ENCODE measurements at places on chromosomes 11 and 22. TPM values are rescaled to one million over a fixed set of nuclear protein-coding genes. Genes with fewer than 3 reads are reported as not detected.

GRCh38 chr22:33519974-33520903 is 400.0 kb downstream of the LARGE1 start:
- DNase-seq = no peak

GRCh38 chr11:74470526-74470925 is 3.2 kb upstream of the KCNE3 start:
- DNase-seq = no peak

The ROBO4 gene
- not detected for total RNA-seq

- DNase-seq = no peak
These were observed 24.6 kb downstream of the MB start for GRCh38 chr22:35592418-35592967.

DNA sequence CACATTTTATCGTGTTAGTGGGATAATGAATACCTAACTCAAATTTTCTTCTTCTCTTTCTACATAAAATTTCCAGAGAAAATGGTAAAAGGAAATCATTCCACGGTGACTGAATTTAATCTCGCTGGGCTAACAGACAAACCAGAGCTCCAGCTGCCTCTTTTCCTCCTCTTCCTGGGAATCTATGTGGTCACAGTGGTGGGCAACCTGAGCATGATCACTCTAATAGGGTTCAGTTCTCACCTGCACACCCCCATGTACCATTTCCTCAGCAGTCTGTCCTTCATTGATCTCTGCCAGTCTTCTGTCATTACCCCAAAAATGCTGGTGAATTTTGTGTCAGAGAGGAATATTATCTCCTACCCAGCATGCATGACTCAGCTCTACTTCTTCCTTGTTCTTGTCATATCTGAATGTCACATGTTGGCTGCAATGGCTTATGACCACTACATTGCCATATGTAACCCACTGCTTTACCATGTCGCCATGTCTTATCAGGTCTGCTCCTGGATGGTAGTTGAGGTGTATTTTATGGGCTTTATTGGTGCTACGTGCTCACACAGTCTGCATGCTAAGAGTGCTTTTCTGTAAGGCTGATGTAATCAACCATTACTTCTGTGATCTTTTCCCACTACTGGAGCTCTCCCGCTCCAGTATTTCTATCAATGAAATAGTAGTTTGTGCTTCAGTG is 24.1 kb downstream of the OR10D3 start:
- no peak for DNase-seq

GRCh38 chr22:31968022-31968421 is 23.7 kb downstream of the YWHAH start:
- no peak for DNase-seq

- DNase-seq = no peak
These were observed 958.5 kb downstream of the BRD1 start for GRCh38 chr22:48869161-48869560.

GRCh38 chr11:74466916-74467885 is at the start of gene KCNE3:
TSS of gene KCNE3 (minus strand) at chr11:74467549. CDS start at chr11:74457563, 9,986 bp downstream.
- DNase-seq = no peak

The GSTT2B gene
- total RNA-seq = not detected

DNA sequence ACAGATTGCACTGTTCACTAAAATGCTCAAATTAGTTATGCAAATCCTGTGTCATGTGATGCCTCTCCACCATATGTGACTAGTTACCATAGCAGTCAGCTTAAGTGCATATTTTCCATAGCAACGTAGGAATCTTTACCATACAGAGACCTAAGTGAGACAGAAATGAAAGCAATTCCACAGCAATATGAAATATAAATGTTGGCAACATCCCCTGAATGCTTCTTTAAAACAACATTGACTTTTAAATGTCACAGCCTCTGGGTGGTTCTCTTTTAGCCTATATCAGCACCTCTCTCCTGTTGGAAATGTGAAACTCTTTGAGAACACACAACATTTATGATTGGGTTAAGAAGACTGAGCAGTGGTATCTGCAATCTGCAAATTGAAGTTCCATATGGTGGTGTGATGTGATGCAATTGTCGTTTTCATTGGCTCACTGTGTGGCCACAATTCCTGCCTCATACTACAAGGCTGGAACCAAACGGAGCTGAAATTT is 814.6 kb downstream of the DLG2 start:
- DNase-seq = no peak

GRCh38 chr11:118002010-118002540 is 15.9 kb downstream of the IL10RA start:
- DNase-seq = peak; percentile 84

DNA sequence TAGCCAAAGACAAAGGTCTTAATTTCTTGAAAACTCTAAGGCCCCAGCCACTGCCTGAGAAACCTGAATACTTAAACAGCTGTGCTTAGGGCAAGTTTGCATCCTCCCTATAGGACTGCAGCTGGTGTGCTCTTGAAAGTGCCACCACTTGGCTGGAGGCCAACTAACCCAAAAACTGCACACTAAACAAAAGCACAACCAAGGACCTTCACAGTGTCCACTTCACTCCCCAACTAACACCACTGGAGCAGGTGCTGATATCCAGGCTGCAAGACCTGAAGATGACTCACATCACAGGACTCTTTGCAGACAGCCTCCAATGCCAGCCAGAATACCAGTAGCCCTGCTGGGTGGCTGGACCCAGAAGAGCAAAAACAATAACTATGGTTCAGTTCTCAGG is 357.7 kb upstream of the ARHGAP42 start:
- no peak for DNase-seq

The DDI1 gene
- total RNA-seq = not detected

- DNase-seq = no peak
These were observed at the start of gene INPP5J for GRCh38 chr22:31122532-31123291. TSS of gene INPP5J (plus strand) at chr22:31122966. CDS start at chr22:31123015, 49 bp downstream.

DNA sequence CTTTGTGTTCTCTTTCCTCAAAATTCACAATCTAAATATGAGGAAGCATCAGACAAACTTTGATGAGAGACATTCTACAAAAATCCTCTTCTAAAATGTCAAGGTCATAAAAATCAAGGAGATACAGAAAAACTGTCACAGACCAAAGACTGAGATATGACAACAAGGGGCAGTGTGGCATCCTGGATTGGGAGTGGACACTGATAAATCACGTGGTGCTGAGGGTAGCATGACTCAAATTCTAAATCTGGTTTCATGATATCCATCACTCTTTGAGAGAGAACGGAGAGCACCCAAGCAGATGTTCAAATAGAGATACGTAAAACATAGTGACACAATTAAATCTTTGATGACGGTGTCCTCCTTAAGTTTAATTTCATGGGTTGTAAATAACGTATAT is 13.0 kb upstream of the CARD18 start:
- DNase-seq = no peak

GRCh38 chr11:22807855-22808570 is 21.6 kb downstream of the SVIP start:
- DNase-seq = no peak

Measured in activated CD4-positive, alpha-beta memory T cell treated with anti-CD3 and anti-CD28 coated beads, Interleukin-2, amount 10 ng/mL, durations not matched to agents 7 days and 5 days (primary cell).